ENCODE measurements at places on chromosomes 2 and 18. TPM values are rescaled to one million over a fixed set of nuclear protein-coding genes. Genes with fewer than 3 reads are reported as not detected.

Gene FOXD4L1
- not detected for total RNA-seq

Gene CNDP1
- total RNA-seq = not detected

Gene SPP2
- total RNA-seq = not detected

DNA sequence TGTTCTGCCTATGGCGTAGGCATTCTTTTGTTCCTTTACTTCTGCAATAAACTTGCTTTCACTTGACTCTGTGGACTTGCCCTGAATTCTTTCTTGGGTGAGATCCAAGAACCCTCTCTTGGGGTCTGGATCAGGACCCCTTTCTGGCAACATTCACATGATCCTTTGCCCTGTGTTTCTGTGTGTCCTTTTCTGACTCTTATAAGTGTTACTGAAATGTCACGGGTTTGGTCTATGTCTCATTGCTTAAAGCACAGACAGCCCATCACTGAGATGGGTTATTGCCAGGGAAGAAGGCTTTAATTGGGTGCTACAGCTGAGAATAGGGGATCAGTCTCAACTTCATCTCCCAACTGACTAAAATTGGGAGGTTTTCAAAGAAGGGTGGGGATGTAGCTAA, 110.9 kb upstream of the XPO1 start:
- no peak for DNase-seq
- H3K4me1 ChIP-seq = no peaks in the 10 kb centered on the region
- H3K27ac ChIP-seq = no peak overlapping the region

GRCh38 chr2:218849721-218850120, 9.9 kb upstream of the WNT6 start:
- DNase-seq = no peak
- H3K27ac ChIP-seq = no peak overlapping the region
- H3K4me1 ChIP-seq = no peaks in the 10 kb centered on the region
- peaks cover 64% of the 10 kb centered on the region for H3K27me3 ChIP-seq
- no peak overlapping the region for H3K4me3 ChIP-seq

GRCh38 chr2:159251296-159252173, 35.0 kb downstream of the WDSUB1 start:
- no peak overlapping the region for H3K4me3 ChIP-seq
- no peaks in the 10 kb centered on the region for H3K27me3 ChIP-seq
- H3K36me3 ChIP-seq = peaks cover 7% of the 10 kb centered on the region
- no peak for DNase-seq
- H3K4me1 ChIP-seq = no peaks in the 10 kb centered on the region

GRCh38 chr2:83071914-83072313, 1387.2 kb downstream of the SUCLG1 start:
- H3K4me3 ChIP-seq = no peak overlapping the region
- H3K27ac ChIP-seq = no peak overlapping the region
- H3K36me3 ChIP-seq = no peaks in the 10 kb centered on the region
